ENCODE measurements at places on chromosomes 6 and 20.

GRCh38 chr6:34226731-34227586 lies 9.7 kb upstream of the HMGA1 start:
- ATAC-seq, result no peak

DNA sequence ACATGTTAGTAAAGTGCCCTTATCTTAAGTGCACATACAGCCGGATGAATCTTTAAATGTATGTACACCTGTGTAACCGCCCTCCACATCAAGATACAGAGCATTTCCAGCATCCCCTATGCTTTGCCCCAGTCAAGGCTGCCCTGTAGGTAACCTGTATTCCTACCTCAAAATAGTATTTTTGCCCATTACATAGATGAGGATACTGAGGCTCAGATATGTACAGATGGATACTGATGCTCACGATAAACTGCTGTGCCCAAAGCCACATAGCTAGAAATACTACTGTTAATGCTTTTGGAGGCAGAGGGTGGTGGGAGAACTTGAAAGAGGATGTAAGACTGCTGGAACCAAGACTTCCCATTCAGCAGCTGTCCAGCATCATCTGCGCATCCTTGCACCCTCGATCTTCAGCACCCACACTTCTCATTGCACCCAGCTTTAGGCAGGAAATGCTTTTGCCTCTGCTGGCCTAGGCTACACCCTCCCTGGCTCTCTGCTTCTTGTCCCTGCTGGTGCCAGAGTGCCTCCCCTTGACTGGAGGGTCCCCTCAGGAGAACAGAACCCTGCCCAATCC lies 27.0 kb upstream of the ZFAND3 start:
- ATAC-seq, result no peak

GRCh38 chr6:154570505-154570904 lies 60.0 kb upstream of the CNKSR3 start:
- no peak for ATAC-seq

GRCh38 chr6:17812311-17812710 lies 105.6 kb upstream of the NUP153 start:
- no peak for ATAC-seq

DNA sequence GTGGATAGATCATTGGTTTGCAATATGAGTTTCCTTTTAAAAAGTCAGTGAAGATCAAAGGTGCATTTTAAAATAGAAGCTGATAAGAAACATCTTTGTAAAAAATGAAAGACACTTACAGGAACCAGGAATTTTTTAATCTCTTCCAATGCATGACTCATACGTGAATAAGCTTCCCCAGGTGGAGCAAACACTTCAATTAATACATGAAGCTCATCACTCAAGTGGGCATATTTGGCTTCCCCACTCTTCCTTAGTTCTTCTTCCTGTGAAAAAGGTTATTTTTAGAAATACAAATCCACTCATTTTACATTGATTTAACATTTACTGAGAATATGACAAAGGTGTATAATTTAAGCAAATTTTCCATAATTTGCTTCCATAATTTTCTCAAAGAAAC lies 308.1 kb downstream of the KHDRBS2 start:
- no peak for ATAC-seq

DNA sequence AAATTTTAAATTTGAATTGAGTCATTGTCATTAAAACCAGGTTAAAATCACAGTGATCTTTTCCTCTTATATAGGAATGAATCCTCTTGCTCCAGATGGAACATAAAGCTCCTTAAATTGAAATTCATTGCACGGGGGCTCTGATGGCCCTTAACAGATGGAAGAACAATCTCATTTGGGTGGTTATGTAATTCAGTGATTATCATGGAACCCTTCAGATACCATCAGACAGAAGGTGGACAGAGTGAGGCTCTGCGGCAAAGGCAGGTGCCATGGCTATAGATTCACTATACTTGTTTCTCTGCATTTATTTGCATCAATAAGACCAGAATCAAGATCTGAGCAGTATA lies 17.8 kb upstream of the RNF182 start:
- no peak for ATAC-seq

GRCh38 chr6:11439017-11439420 lies 98.5 kb upstream of the TMEM170B start:
- no peak for ATAC-seq

DNA sequence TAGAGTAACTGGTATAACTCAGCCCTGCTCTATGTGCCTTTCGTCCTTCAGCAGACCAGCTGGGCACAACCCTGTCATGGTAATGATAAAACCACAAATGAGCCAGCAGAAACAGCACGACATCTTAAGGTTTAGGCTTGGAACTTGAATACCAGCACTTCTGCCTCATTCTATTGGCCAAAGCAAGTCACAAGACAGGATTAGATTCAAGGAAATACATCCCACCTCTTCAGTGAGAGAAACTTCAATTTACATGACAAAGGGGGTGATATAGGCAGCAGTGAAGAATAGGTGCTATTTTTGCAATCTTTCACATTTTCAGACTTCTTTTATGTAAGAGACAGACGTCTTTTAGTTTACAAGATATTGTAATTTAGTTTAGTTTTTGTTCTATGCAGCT lies 69.8 kb upstream of the SLC35F1 start:
- no peak for ATAC-seq

DNA sequence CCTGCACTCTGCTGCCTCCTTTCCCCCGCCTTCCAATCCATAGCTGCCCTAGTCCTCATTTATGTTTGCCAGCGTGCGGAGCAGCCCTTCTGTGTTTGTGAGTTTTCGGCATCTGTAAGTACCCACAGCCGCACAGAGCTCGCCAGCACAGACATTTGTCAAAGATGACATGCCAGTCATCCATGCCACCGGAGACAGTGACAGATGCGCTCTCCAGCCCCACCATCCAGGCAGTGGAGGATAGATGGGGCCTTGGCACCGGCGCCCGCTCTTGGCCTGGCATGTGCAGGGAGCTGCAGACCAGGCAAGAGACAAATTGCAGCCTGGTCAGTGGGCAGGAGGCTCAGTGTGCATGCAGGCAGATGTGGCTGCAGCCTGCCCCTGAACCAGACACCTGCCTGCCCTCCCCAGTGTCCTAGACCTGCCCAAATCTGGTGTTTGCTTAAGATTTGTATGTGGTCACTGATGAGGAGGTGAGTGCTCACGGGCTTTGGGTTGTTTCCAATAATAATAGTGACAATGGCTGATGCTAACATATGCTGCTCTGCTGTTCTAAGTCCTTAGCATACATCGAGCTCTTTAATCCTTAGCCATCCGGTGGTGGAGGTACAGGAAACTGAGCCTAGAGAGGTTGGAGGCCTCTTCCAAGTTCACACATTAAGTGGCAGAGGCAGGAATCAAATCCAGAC lies 78.1 kb downstream of the UNC5CL start:
- ATAC-seq, result no peak

- peak; percentile 50 for ATAC-seq
Measured at GRCh38 chr6:33208091-33208967, at the start of gene RING1. RING1 (plus strand) TSS chr6:33208500; CDS start chr6:33208823, 323 bp downstream.

GRCh38 chr20:57589728-57590484 lies 29.0 kb downstream of the PCK1 start:
- ATAC-seq, result no peak

DNA sequence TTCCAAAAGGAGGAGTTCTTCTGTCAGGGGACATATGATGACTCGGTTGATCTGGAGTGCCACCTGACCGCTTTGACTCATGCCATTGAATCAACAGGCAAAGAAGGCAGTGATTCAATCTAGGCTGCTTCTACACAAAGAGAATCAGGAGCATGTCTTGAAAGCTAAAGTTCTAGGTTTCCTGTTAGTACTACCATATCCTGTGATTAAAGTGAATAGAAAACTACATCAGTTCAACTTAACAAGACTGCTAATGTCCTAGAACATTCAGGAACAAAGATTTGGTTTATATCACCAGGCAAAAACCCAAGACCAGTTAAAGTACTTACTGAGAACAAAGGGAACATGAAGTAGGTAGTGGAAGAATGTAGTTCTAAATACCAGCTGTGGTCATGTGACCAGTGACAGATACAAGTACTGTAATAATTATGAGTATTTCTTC lies 216.8 kb upstream of the SGK1 start:
- no peak for ATAC-seq

- no peak for ATAC-seq
Measured at GRCh38 chr20:51720854-51721253, 47.3 kb downstream of the ATP9A start.
